ENCODE measurements at places on chromosomes 12 and 14.

- no peak for DNase-seq
Measured at GRCh38 chr12:123270214-123271000, 1.2 kb downstream of the CDK2AP1 start.

DNA sequence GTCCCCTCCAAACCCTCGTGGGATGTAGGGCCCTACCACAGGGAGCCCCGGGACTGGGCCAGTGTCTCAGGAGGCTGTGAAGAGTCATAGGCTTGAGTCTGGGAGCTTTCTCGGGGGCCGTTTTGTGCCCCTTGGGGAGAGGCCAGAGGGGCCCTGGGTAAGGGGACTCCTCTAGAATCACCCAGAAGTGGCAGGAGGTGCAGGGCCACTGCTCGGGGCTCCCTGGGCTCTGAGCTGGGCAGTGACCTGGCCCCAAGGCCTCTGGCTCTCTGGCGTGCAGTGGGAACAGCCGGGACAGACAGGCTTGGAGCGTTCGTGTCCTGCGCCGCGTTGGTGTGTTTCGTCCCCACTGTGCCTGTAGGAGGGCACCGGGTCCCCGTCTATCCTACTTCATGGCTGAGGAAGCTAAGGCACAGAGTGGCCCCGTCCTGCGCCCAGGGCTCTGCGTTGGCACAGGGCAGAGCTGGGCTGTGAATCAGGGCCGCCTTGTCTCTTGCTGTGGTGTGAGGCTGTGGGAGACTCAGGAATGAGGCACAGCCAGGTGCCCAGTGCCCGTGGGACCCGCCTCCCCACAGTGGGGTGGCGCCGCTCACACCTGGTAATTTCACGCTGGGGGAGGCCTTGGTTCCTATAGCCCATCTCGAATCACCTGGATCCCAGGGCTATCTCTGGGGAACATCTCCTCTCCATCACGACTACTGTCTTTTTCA lies 23.8 kb upstream of the KIF26A start:
- no peak for DNase-seq

DNA sequence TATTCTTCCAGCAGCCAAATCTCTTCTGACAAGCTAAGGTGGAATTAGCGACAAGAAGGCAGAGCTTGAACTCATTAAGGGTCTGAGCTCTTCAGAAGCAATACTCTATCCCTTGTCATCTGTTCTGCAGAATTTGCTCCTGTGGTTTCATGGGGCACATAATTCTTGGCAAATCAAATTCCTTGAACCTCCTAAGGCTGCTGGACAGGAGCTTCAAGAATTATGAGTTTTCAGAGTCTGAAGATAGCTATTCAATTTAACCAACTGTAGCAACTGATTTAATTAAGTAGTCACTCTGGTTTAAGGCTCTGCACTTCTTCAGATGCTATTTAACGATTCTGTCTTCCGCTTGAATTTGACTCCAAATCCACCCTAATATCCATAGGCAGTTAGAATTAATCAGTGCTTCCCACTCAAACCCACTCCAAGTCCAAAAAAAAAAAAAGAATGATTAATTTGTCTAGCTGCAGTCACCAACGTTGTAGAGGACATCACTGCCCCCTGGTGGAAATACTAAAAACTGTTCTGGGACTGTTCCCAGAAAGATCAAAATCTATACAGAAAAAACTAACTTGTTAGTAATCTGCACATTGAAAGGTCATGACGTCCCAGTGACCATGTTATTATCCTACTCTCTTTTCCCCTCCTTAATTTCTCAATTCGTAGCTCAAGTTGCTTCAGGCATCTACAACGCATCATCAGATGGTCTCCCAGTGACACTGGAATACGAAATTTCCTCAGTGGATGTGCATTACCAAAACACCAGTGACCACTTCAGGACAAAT lies 169.9 kb downstream of the KIF21A start:
- DNase-seq, result no peak

DNA sequence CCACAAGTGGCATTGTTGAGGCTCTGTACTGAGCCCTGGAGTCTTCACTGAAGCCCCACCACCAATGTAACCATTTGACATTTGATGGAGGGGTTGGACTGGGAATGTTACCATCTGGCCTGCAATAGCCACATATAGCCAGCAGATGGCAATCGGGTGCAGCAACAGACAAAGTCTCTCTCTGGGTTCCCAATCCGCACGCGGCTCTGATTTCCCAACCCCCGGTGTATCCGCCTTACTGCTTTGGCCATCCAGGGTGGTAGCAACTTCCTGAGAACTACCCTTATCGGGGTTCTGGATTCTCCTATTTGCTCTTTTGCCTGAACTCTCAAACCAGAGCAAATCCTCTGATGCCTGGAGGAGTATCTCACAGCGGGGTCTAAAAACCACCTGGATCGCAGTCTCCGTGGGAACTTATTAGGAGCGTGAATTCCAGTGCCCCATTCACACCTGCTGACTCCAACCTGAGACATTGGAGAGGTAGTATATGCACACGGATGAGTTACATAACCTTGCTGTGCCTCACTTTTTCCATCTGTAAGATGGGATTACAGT lies 14.2 kb downstream of the VRTN start:
- no peak for DNase-seq

GRCh38 chr12:115756804-115757203 lies 520.7 kb downstream of the MED13L start:
- DNase-seq, result no peak

DNA sequence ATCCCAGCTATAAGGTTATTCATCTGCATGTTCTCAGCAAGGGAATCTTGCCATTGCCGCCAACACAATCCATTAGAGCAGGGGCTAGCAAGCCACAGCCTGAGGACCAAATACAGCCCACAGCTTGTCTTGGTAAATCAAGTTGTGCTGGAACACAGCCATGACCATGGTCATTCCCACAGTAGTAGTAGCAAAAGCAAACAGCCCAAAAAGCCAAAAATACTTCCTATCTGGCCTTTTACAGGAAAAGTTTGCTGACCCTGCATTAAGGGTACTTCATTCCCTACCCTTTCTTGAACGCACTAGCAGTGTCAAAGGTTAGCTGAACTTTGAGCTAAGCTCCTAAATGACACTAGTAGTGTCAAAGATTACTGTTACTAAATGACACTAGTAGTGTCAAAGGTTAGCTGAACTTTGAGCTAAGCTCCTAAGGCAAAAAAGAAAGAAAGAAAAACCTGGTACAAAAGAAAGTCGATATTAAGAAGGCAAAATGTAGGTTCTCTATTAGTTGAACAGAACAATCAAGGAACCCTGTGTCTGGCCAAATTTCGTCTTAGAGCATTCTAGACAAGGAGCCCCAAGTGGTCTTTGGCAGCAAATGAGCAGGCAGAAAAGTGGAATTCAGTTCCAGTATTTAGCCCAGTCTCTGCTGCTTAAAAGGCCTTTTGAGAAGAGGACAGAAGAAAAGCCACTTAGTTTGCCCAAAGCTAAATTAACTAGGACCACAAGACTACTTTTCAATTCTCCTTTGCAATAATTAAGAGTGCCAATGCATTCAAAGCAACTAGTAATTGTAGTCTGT lies 67.7 kb downstream of the NT5DC3 start:
- no peak for DNase-seq
